NT2/D1 (cell line): ENCODE measurements at places on chromosomes 11 and 22.

DNA sequence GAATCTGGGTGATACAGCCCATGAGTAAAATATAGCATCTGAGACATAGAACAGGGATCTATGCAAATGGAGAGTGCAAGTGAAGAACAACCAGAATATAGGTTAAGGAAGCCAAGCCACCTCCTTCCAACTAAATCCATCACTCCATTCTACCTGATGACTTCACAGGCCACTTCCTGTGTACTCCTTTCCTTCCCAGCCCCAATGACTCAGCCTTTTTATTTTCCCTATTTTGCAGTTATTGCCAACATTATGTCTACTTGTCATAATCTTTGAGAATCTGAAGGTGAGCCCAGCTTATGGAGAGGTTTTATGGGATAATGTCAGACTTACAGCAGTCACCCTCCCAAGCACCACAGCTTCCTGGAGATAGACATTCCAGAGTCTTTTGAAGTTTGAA is 1.4 kb upstream of the OR52M1 start:
- DNase-seq, result no peak

DNA sequence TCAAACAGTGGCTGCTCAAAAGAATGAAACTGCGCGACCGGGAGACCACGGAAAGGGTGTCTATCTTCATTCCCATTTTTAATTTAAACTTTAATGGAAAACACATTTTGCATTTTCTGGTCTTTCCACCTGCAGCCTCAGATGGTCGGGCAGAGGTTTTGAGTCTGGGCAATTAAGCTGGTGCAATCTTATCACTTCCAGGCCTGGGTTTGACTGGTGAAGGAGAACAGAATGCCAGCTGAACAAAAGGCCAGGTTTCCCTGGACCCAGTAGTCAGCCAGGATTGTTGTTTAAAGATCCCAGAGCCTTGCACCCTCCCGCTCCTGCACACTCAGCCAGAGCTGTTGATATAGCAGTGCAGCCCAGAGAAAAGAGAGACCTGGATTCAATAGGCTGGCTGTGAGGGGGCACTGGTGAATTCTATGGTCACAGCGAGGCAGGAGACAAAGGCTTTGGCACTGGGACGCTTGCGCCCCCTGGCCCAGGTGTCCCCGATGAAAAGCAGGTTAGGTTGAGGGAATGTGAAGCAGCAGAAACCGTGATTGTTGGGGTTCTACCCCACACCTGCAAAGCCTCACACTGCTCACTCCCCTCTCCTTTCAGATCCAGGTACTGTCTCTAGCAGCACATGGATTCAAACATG is 83.6 kb downstream of the FLI1 start:
- no peak for DNase-seq

DNA sequence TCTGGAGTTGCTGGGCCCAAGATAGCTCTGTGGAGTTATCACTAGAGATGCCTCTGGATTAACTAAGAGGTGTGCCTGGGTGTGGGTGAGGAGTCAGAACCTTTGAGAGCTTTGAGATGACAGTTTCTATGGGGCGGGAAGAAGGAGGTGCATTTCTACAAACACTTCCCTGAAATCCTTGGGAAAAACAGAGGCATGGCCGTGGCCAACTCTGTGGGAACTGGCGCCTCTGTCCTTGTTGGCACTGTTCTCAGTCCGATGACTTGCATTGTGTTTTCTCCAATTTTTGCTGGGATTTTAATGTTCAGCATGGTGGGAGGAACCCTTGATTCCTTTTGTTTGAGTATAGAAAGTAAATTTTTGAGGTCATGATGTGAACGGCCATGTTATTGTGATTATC is 115.8 kb upstream of the PARVA start:
- DNase-seq, result no peak

DNA sequence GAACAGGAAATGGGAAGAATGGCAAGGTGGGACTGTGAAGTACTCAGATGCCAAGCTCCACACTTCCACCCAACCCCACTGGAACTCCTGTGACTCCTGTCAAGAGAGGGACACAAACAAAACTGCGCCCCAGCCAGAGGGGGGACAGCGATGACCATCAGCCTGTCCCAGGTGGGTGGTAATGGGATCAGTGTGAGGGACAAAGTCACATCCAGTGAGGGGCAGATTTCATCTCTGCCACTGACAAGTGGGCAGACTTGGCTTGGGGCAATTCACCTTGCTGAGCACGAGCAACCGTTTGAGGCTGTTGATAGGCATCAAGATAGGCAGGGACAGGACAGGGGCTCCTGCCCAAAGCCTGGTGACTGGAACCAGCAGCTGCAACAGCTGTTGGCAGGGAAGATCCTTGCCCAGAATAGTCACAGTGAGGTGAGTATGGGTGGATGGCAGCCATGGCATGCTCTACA is 105.4 kb upstream of the PITPNB start:
- no peak for DNase-seq

GRCh38 chr11:119367661-119368120 is 13.8 kb downstream of the USP2 start:
- DNase-seq, result no peak

DNA sequence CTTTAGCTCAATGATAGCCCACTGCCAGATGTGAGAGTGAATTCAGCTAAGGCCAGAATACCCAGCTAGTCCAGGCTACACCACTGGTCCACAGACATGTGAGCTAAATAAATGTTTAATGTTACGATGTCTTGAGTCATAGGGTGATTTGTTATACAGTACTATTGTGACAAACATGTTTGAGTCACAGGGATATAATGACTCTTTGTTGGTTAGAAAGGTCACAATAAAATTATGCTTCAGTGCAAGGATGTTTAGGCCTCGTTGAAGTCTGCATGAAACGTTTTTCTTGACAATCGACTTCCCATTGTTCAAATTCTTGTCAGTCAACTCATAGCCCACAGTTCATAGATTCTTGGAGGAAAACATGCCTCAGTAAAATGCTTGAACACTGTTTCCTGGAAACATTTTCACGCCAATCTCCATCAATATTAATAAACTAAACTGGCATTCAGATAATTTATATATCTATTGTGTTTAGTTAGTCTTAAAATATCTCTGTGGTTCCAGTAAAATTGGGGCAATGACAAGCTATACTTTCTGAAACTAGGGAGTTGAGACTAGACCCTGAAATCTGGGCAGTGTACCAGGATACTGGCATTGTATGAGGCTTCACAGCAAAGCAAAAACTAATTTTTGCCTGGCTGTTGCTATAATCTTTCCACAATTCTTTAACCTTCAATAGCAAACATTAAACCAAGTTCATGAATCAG is 650.8 kb upstream of the KIRREL3 start:
- no peak for DNase-seq
